ENCODE measurements at places on chromosomes 6 and 20.

- DNase-seq: no peak
Measured at GRCh38 chr6:23245572-23245971, 676.2 kb downstream of the HDGFL1 start.

DNA sequence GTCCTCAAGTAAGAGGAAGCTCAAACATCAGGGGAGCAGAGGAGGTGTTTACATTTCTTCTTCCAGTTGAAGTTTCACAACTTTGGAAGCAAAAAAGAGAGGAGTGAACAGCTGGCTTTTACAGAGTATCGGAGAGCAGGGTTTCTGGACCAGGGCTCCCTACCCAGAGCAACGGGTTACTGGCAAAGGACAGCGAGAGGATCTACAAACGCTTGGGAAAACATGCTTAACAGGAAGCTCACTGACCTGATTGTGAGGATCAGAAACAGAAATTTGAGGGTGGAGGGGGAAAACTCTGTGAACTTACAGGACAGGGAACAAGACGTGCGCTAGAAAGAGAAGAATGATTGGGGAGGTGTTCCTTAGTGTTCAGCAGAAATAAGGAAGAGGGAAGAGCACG lies 85.7 kb upstream of the TAB2 start:
- no peak for DNase-seq

GRCh38 chr6:33088258-33088930 lies 12.6 kb downstream of the HLA-DPB1 start:
- no peak for DNase-seq

- DNase-seq: no peak
Measured at GRCh38 chr6:169034516-169035167, 219.0 kb downstream of the THBS2 start.

GRCh38 chr20:53656293-53657202 lies 62.9 kb upstream of the ZNF217 start:
- no peak for DNase-seq

- no peak for DNase-seq
Measured at GRCh38 chr20:58893355-58894120, 41.0 kb downstream of the GNAS start.

- DNase-seq: no peak
Measured at GRCh38 chr6:158818581-158819212, 471 bp downstream of the EZR start.

DNA sequence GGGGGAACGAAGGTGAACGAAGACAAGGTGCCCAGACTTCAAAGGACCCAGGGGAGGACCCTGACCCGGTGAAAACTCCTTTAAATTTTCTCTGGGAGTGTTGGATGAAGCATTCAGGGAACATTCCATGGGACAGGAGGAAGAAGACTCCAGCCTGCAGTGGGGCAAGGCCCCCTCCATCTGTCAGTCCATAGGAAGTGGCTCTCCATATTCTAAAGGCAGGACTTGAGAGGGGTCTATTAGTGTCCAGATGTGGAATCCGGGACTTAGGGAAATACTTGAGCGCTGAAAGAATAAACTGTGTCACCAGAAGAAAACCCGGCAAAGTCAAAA lies 3.2 kb upstream of the BPIFA2 start:
- DNase-seq: no peak

GRCh38 chr6:17505062-17505476 lies 95.0 kb upstream of the FAM8A1 start:
- no peak for DNase-seq

GRCh38 chr6:7175462-7175861 lies 67.7 kb downstream of the RREB1 start:
- no peak for DNase-seq

- no peak for DNase-seq
Measured at GRCh38 chr6:71473926-71474325, 185.3 kb downstream of the OGFRL1 start.

DNA sequence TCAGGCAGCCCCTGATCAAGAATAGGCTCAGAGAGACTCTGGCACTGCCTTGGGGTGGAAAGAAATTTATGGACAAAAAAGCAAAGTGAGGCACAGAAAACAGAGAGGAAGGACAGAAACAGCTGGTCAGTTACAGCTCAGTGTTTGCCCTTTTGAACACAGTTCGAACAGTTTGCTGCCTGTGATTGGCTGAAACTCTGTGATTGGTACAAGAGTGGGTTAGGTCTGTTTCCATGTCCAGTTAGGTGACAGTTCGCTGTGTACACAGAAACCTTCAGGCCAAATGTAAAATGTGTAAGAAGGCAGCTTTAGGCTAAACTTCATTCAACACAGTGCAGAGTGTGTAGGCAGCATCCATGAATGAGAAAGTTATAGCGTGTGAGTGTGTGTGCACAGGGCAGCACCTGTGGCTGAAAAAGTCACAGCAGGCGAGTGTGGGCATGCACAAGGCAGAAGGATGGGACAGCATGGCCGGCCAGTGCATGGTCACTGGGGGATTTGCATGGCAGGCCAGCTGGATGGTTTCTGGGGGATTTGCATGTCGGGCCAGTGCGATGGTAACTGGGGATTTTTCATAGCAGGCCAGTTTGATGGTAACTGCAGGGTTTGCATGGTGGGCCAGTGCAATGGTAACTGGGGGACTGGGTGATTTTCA lies 75.4 kb upstream of the FRMD1 start:
- DNase-seq: no peak

DNA sequence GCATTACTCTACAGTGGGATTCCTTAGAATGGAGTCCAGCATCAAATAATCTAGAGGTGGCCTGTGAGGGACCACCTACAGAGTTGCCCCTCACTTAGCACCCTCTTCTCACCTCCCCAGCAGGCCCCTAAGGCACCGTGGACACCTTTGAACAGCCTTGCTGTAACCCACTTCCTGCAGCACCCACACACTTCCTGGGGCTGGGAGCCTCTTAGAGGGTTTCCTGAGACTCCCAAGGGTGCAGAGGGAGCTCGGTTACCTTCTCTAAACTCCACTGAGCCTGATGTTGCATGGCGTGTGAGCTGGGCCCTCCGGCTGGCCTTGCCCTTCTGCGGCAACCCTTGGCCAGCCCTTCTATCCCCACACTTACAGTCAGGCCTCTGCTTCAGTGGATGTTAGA lies 7.3 kb upstream of the SIRPG start:
- DNase-seq: no peak

GRCh38 chr6:15376900-15377487 lies 131.1 kb downstream of the JARID2 start:
- no peak for DNase-seq

DNA sequence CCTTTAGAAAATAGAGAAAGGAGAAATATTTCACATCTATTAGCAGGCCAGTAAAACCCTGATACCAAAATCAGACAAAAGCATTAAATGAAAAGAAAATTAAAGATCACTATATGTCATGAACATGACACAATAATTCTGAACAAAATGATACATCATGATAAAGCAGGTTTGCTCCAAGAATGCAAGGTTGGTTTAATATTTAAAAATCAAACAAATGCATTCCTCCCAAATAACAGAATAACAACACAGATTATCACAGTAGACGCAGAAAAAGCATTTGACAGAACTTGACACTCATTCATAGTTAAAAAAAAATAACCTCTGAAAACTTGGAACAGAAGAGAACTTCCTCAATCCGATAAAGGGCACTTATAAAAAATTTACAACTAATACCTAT lies 22.9 kb upstream of the ARMC2 start:
- DNase-seq: no peak

DNA sequence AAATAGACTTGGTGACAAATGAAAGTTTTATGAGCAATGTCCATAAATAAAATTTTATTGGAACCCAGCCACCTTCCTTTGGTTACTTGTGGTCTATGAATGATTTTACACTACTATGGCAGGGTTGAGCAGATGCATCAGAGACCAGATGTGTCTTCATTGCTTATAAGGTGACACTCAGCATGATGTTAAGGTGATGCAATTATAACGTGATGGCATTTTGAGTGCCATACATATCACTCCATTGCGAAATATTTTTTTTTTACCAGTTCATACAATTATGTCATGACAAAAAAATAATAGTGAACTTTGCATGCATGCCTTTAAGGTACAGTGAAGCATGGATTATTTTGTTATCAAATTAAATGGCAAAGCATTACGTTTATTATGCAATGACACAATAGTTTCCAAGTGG lies 96.0 kb downstream of the ADTRP start:
- no peak for DNase-seq

- no peak for DNase-seq
Measured at GRCh38 chr20:63117151-63117550, 98.8 kb downstream of the YTHDF1 start.

All from cerebellum (tissue), 4 donors.